ENCODE measurements at places on chromosomes 2 and 18.

DNA sequence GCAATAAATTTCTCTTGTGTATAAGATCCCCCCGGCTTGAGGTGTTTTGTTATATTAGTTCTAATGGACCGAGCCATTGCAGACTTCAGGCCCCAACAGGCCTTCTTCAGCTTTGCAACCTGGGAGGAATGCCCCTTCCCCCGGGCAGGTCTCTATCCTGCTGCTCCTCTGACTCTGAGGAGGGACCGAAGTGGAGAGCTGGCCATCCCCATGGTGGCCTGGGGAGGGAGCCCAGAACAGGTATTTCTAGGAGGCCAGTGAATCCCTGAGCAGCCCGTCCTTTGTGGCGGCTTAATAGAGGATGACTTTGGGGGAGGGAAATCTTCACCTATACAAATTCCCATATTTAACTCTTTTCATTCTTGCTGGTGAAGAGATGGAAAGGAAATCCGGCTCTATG, 715.8 kb upstream of the SOX11 start:
- DNase-seq: no peak

DNA sequence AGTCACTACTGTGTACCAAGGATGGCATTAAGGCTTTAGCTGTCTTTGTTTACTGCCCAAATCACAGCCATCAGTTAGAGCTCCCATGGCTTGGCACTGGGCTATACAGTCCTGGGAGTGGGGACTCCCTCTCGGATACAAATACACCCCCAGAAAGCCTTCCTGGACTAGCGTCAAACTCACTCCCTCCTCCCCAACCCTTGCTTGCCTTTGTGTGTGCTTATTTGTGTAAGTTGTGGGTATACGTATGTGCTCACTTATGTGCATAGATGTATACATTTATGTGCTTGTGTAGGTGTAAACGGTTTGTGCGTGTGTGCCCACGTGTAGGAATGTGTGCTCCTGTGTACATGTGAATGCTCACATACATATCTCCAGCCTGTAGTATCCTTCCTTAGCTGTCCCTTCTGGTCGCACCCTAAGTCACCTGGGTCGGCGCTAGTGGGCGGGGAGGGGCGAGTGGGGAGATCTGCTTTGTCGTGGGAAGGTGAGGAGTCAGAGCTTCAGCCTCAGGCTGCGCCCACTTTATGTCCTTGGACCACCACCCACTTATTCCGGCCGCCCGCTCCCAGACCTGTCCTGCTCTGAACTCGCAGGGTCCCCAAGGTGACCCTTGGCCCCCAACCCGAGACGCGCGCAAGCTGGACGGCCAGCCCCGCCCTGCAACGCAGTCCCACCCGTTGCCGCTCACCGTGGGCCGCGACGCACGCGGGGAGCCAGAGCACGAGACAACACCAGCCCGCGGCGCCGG, 461 bp downstream of the PRADC1 start:
- no peak for DNase-seq

GRCh38 chr2:65799141-65799854, 366.9 kb upstream of the SPRED2 start:
- no peak for DNase-seq

DNA sequence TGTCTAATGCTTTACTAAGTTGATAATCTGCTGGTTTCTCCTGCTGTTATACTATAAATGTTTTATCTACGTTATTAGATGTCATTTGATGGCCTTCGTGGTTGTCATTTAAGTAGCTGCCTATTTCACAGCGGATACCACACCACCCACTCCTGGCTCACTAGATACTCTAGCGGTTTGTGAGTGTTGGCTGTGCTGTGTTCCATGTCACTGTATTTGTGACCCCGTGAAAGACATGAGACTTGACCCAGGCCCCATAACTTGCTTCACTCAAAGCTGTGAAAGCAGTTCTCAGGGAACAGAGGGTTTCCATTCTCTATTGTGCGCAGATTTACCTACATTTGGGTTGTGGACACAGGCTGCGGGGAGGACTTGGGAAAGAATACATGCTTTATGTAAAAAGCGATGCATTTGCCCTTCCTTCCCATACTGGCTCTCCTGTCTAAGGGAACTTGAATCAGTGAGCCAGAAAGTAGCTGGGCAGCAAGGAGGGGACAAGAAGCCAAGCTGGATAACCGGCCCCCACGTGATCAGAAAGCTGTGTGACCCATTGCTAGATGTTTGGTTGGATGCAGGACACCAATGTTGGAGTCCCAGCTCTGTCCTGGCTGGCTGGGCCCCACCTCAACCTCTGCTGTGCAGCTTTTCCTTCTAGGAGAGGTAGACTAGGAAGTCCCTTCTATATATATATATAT, 52.2 kb downstream of the PLB1 start:
- no peak for DNase-seq

DNA sequence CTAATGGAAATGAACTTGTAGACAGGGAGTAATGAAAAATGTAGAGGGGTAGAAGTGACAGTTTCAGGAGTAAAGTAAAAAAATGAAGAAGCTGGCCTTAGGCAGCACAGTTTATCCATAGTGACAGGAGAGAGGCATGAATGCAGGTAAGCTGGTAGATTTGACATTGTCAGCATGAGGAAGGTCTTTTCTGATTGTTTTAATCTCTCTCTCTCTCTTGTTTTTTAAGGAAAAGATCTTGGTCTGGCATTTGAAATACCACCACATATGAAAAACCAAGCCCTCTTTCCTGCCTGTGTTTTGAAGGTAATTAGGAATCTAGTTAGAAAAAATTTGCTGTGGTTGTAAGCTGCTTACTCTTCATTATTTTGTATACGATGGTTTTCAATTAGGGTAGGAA, 14.1 kb downstream of the DDX1 start:
- DNase-seq: no peak

DNA sequence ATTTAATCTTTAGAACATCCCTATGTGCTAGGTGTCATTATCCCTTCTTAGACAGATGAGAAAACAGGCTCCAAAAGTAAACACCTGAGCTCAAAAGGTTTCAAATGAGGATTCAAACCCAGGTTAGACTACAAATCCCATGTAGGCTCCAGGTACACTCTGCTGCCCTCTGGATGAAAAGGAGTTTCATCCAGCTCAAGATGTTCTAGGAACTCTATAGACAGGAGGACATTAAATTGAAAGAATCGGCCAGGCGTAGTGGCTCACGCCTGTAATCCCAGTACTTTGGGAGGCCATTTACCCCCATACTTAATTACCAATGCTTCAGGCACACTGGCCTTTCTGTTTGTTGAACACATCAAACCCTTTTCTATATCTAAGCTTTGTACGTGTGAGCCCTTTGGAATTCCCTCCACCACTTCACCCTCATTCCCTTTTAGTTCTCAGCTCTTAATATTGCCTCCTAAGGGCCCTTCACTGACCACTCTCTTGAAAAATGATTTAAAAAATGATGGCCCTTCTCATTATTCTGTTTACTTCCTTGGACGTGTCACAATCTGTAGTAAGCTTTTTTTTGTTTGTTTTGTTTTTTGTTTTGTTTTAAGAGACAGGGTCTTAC, 10.7 kb downstream of the SLC25A12 start:
- no peak for DNase-seq

DNA sequence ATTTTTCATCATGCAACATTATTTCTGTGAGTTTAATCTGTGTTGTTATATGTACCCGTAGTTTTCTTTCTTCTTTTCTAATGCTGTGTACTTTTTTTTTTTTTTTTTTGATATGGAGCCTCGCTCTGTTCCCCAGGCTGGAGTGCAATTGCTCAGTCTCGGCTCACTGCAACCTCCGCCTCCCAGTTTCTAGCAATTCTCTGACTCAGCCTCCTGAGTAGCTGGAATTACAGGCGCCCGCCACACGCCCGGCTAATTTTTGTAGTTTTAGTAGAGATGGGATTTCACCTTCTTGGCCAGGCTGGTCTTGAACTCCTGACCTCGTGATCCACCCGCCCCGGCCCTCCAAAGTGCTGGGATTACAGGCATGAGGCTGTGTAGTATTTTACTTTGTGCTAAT, 155.4 kb downstream of the GALR1 start:
- no peak for DNase-seq

GRCh38 chr2:6394276-6394675, 471.4 kb downstream of the CMPK2 start:
- DNase-seq: no peak

DNA sequence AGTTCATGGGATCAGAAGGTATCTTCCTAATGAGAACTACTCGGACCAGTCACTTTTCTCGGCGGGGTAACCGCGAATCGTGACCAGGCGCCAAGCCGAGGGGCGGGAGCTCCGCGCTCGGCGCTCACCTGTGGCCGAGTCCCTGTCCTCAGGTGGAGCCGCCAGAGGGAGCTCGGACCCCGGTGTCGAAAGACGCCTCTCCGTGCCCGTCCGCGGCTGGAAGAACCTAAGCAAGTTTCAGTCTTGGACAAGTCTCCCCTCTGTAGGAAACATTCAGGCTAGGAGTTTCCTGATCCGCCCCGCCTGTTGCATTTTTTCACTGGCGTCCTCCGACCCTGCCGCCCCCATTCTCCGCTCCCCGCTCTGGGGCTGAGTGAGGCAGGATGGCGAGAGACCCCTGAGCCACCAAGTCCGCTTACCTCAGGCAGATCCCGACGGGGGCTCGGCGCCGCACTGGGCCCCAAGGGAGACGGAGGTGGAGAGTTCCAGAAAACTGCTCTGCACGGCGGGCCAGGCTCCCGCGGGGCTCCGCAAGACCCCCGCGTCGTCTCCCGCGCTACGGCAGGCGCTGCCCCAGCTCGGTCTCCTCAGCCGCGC, 480 bp downstream of the DSEL start:
- DNase-seq: peak; percentile 89

- DNase-seq: peak; percentile 82
Measured at GRCh38 chr2:176554101-176555048, 285.1 kb downstream of the MTX2 start.

DNA sequence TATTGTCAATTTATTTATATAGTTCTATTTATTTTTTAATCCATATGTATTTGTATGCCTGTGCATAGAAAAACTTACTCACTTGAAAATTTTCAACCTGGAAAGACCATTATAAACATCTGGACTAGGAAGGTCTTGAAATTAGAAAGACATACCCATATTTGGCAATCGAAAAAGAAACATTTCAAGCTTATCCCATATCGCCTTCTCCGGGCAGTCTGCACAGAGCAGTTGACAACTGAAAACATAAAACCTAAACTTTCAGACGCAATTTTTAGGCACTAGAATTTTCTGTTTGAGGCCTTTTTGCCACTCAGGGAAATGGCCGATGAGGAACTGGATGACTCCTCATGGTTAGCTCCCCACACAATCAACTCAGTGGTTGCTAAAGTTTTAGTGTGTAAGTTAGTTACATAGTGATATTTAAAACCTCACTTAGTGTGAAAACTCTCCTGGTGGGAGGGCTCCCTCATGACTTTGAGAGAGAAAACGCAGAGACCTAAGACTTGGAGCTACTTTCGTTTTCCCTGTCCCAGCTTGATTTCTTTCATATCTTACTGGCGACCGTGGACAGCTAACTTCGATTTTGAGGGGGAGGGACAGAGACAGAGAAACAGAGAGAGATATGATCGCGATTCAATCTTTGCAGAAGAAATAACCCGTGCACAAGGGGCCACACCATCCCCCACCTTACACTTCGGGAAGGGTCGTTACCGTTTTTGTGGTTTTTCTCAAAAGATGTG, 3.2 kb upstream of the HOXD12 start:
- DNase-seq: no peak

- no peak for DNase-seq
Measured at GRCh38 chr2:128410035-128410757, 91.5 kb upstream of the HS6ST1 start.

DNA sequence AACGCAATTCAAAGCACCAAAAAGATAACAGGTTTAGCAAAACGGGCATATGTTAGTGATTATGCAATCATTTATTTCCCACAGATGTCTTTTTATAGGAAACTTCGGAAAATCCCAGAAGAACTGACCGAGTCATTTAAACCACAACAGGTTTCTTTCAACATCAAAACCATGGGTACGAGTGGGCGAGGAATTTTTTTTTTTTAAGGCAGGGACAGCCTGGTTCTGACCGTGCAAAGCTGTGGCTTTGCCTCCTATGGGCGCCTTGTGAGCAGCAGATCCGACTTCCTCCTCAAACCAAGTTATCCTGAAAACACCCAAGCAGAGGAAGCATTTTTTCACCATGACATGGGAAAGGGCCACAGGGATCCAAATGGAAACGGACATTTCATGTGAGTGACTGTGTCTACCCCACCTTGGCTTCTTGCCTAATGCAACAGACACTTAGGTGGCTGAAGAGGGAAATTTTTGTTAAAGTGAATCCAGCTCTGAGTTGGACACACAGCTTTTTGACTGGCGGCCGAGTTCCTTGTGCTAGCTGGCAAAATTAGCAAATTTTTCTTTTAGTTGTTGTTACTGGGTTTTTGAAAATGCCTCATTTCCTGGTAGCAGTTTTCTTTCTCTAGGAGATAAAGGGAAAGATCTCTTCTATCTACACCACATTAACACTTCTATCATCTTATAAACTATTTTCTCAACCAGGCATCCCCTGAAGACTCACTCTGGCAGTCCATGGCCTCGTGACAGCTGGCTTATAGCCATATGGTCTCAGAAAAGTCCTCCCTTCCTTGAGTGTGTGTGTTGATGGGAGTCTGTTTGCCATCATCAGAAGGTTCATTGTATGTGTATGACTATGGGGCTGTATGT, 487.4 kb upstream of the ZEB2 start:
- DNase-seq: no peak

DNA sequence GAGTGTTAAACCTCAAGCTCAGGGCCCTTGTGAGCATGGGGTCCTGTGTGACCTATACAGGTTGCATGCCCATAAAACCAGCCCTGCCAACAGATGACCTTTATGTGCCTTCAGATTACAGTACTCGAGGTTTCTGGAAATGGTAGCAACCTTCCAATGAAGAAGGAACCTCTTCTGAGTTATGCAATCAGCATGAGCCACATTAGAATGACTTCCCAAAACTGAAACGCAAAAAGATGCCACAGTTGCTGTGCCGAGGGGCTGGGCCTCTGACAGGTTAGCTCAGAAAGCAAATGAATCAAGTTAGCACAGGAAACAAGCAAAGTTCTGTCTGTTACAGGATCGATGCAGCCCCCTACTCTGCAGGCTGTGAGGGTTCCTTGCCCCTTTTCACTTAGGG, 37.7 kb downstream of the TGFA start:
- DNase-seq: no peak

GRCh38 chr2:234981197-234982095, 29.6 kb downstream of the SH3BP4 start:
- DNase-seq: peak; percentile 90

GRCh38 chr2:183001948-183002347, 36.3 kb downstream of the NCKAP1 start:
- DNase-seq: no peak

- DNase-seq: no peak
Measured at GRCh38 chr2:228469721-228470120, 288.2 kb upstream of the SPHKAP start.
